Activated CD4-positive, alpha-beta T cell treated with anti-CD3 and anti-CD28 coated beads, Interleukin-2, amount 50 U/mL, for 48 hours (primary cell): ENCODE measurements at places on chromosomes 2 and 18.
A peak's percentile ranks its signal among the peaks of the same experiment; 100 is the strongest.

DNA sequence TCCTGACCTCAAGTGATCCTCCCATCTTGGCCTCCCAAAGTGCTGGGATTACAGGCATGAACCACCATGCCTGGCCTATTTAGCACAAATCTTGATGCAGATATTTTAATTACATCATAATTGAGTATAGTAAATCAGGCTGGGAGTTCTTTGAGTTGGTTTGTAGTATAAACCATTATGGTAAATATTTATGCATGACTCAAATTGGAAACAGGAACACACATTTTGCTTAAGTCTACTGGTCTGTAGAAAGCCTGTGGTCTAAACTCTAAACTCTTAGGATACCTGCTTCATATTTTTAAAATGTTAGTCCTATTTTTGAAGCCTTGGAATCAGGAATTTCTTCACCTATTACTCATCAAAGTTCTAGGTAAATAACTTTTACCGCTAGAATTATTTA lies 16.8 kb downstream of the ASXL3 start:
- no peak for DNase-seq

DNA sequence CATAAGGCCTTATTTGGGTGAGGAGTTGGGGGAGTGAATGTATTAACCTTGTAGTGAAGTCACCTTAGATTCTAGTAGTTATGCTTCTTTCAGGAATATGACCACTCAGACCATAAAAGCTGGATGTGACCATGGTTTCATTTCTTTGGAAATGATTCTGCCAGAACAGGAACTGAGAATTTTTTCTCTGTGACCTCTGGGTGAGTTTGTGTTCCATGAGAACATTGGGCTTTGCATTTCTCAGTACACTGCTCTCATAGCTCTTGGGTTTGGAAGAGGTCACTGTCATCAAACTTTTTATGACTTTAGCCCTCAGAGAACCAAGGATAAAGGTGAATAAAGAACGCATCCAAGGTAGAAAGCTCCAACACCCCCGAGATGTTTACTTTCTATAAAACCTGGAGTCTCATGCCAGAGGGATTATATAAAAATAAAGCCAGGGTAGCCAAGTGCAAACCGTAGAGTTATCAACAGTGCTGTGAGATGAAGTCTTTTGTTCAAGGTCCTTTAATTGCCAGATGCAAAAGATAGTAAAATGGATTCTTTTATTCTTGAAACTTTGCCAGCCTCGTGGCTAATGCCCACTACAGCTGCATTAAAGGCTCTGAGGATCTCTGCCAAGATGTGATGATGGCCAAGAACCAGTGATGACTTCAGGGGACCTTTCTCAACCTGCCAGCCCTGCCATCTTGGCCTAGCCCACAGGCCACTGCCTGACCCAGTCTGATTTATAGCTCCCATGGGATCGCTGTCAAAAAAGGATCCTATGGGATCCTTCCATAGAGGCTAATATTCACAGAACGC lies 27.8 kb upstream of the MAT2A start:
- no peak for DNase-seq

DNA sequence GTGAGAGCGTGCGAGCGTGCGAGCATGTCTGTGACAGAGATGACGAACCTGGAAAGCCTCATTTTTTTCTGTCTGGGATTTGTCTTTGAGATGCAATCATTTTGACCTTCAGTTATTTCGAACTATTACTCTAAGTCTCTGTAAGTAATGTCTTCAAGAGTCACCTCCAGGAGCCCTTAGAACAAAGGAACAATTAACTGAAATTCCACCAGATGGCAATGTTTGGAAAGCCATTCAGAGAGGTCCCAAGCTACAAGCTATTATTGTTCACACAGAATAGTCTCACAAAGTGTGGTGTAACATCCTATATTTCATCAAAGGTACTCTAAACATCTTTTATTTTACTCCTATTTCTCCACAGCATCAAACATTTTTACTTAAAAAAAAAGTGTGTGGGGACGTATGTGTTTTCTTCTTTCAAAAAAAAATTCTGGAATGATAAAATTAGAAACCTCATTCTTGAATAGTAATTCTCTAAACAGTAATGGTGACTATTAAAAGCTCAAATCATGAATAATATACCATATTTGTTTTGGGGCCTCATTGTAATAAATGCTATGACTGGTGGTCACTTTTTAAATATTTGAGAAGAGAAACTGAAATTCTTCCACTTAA lies 35.1 kb upstream of the MAPRE2 start:
- no peak for DNase-seq

DNA sequence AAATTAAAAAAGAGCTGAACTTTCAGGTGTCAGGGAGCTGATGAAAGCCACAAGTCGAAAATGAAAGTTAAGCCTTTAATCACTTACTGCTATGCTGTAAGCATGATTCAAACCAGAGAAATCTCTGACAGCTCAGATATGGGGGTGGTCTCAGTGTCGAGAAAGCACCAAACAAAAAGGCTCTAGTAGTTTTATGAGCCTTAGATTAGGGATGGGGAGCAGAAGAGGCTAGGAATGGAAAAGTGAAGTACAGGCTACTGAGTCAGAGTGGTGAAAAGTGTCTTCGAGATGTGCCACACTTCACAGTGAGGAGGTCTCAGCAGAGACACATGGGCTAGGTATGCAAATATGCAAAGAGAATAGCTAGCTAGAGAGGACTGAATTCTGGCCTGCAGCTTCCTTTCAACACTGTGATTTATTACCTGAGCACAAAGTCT lies 482.2 kb downstream of the SPAG16 start:
- no peak for DNase-seq

DNA sequence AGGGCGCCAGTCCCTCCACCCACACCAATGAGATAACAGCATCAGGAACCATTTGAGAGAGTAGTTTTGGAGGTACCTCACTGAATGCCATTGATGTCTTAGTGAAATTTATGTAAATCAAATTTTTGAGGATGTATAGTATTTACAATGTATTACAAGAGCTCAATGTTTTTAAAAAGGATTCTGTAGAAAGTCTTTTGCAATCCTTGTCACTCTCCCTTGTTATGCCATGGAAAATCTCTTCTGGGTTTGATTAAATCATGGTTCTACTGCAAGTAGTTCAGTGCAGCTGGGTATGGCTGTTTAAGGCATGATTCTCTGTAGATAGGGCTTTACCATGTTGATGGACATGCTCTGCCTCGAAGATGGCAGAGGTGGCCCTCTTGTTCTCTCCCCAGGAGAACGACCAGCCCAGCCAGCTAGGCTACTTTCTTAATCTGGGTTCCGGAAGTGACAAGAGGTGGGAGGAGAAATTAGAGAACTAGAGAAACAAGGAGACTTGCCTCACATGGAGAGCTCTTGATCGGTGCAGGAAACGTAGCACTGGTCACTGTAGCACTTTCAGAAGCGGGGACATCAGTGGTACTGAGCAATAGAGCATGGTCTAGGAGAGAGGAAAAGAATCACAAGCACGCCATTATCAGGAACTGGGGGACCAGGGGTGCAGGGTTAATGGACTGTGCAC lies 202.7 kb downstream of the CLIP4 start:
- no peak for DNase-seq

GRCh38 chr2:213679894-213680293 lies 395.6 kb downstream of the SPAG16 start:
- no peak for DNase-seq

GRCh38 chr2:71534201-71534600 lies 80.8 kb downstream of the DYSF start:
- DNase-seq, result no peak

DNA sequence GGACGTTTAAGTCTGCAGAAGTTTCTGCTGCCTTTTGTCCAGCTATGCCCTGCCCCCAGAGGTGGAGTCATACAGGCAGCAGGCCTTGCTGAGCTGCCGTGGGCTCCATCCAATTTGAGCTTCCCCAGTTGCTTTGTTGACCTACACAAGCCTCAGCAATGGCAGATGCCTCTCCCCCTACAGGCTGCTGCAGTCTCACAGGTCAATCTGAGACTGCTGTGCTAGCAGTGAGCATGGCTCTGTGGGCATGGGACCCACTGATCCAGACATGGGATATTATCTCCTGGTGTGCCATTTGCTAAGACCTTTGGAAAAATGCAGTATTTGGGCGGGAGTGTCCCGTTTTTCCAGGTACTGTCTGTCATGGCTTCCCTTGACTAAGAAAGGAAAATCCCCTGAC lies 726.0 kb downstream of the ERBB4 start:
- no peak for DNase-seq

DNA sequence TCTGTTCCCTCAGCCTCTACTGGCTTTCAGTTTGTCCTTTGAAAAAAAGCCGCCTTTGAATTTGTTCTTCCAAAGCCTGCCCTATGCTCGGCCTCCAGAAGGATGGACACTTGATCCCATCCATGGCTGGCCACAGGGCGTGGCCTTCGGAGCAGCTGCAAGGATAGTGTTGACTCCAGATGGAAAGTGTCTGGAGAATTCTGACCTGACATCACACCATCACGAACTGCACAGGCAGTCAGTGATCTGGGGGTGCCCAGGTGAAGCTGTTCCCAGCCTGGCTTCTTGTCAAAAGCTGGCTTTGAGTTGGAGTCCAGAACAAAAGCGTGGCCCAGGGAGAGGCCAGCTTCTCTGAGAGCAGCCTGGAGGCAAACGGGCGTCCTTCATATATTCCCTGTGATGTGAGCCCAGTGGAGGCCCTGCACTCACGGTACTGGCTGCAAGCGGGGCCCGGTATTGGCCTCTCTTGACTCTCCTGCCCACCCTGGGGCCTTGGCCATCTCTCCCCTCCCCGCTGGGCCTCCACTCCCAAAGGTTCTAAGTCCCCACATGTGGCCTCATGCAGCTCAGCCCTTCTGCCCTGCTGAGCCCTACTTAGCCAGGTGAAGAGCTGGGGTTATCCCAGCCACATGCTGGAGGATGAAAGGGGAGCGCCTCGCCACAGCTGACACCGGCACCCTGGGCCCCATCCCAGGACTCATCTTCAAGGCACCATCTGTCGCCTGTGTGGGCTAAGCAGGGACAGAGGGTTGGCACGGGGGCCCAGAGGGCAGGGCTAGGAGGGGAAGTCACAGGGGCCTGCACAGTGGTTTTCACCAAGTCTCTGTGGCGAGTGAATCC lies 20.4 kb upstream of the ATOH8 start:
- DNase-seq, result no peak

GRCh38 chr2:160251569-160251968 lies 51.5 kb upstream of the ITGB6 start:
- no peak for DNase-seq

- no peak for DNase-seq
Observed at GRCh38 chr2:9213477-9214051, 7.0 kb downstream of the ASAP2 start.

DNA sequence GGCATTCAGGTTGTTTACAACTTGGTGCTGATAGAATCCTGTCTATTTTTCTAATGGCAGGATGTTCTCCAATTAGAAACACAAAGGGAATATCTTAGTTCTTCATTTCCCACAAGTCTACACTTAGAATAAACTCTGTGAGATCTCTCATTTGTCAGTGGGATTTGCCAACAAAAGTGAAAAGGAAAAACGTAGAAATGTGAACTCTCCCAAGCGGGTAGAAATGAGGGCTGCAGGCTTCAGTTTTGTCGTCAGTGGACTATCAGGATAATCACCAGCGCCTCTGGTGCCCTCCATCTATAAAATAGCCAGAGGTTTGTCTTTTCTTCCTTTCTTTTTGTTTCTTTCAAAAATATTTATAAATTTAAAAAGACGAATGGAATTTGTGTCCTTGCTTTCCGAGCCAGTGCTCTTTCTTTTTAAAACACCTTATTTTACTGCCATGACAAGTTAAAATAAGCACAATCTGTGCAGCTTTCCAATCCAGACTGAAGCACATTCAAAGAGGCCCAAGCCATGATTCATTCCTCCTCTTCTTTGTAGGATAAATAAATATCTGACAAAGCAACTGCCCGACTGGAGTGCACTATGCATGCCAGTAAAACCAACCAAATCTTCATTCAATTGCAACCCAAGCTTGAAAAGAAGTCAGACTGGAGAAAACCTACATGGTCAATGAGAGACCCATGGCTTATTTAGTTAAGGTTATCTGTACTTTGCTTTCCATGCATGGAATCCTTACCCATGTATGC lies 185.8 kb downstream of the ANKRD44 start:
- DNase-seq, result no peak

- DNase-seq, result peak; percentile 90
Observed at GRCh38 chr2:8680822-8681760, 765 bp upstream of the ID2 start.

DNA sequence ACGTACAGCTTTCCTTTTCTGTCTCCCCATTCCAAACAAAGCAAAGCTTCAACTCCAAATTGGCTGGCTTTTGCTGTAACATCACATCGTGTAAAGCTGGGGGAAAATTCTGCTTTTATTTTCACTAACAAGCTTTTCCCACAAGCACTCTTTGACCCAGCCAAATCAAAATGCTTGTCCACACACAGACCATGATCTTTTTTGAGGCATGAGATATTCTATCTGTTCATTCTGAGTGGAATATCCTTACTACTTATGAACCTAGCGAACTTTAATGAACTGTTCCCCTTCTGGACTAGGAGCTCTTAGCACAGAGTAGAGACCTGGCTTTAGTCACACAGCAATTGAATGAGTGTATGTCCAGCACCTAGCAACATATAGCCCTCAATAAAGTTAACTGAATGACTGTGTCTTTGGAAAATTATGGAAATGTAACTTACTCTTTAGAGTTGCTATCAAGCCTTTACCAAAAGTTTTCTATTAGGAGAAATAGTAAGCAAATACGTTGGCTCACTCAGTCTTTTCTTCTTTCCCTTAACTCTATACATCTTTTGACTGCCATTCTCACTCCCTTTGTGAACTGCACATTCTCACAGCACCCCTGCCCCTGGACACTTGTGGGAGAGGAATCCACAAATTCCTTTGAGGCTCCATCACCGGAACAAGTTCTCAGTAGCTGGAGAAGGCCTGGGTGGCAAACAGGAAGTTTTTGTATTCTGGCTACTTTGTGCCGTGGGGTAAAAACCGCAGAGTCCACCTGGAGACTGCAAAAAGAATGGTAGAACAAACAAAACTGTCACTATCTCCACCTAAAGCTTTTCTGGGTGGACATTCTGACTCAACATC lies 1.3 kb upstream of the UBE2E3 start:
- no peak for DNase-seq

- DNase-seq, result no peak
Observed at GRCh38 chr18:69948256-69948655, 583 bp upstream of the CD226 start.

DNA sequence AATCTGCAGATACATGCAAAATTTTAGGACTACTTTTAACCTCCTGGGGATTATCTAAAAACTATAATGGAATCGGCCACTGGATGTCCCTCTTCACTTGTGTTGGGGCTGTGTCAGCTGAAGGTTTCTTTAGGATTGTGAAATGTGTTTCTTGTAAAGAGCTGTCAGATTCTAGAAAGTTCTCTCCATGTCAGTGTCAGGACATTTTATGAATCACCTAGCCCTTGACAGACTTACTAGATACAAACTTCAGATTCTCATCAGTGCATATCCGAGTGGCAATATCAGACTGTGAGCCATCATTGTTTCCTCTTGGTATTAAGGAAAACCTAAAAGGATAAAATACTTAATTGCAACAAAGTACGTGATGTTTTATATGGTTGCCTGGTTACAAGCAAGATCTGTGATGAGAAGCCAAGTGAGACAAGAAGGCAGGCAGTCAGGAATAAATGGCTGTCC lies 107.3 kb downstream of the CPS1 start:
- DNase-seq, result no peak
